Stimulated activated CD8-positive, alpha-beta memory T cell treated with anti-CD3 and anti-CD28 coated beads, Interleukin-7, amount 100 ng/mL, for 1 hour (primary cell): ENCODE measurements at places on chromosomes 7 and 10.

GRCh38 chr10:101290431-101290830 is 61.2 kb upstream of the LBX1 start:
- no peak for DNase-seq

DNA sequence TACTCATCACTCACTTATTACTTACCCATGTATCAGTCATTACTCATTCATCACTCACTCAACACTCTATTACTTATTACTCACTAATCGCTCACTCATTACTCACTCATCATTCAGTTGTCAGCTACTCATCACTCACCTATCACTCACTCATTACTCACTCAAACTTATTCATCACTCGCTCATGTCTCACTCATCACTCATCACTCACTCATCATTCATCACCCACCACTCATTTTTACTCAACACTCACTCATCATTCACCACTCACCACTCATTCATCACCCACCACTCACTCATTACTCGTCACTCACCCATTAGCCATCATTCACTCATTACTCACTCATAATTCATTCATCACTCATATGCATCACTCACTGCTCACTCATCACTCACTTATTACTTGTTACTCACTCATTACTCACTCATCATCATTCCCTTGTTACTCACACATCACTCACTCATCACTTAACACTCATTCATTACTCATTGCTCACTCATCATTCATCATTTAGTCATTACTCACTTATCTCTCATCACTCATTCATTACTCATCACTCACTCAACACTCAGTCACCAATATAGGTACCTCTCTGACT is 237.9 kb downstream of the ADARB2 start:
- no peak for DNase-seq

DNA sequence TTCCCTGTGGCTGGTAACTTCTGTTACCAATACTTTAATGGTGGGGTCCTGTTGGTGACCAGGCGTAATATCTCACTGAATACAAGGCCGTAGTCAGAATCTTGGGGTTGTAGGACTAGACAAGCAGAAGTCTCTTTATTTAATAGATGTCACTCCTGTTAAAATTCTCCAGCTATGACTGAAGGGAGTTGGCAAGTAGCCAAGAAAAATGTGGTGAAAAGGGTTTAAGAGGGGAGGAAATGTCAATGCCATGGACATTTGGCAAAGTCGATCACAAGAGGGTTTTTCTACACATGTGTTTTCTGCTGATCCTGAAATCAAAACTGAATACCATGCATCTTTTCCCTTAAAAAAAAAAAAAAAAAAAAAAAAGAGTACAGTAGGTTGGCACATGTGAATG is 533.5 kb downstream of the AUTS2 start:
- DNase-seq: no peak

DNA sequence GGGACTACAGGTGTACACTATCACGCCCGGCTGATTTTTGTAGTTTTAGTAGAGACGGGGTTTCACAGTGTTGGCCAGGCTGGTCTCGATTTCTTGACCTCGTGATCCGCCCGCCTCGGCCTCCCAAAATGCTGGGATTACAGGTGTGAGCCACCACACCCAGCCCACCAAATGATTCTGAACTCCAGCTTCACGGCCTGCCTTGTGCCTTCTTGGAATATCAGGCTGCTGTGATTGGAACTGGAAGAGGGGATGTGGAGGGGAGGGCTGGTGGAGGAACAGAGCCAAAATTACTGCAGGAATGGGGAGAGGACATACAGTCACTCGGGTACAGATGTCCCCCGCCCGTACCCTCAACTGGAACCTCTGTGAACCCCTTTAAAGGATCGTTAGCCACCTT is 268.4 kb downstream of the ACTR3B start:
- DNase-seq: no peak

- DNase-seq: no peak
Observed at GRCh38 chr10:28298951-28299350, 3.9 kb downstream of the MPP7 start.

- DNase-seq: no peak
Observed at GRCh38 chr10:28296023-28296422, 6.8 kb downstream of the MPP7 start.

DNA sequence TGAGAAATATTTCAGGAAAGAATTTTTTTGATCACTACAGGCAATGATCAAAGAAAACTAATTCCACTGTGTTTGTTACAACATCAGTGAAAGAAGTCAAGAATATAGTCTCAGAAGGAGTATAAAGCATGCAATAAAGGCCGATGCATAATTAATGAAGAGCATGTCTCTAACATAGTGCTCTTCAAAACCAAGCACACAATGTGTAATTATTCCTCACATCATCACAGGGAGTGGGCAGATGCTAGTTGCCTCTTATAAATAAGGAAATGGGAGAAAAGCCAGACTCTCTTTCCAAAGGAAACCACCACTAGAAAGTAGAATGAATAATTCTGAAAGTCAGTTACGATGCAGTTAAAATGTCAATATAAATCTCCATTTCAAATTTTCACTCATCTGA is 220.1 kb downstream of the TEX36 start:
- DNase-seq: no peak

- DNase-seq: no peak
Observed at GRCh38 chr7:27689591-27690164, 27.0 kb upstream of the HIBADH start.
